Ascending aorta (tissue), 2 donors: ENCODE measurements at places on chromosomes 7 and 10.

DNA sequence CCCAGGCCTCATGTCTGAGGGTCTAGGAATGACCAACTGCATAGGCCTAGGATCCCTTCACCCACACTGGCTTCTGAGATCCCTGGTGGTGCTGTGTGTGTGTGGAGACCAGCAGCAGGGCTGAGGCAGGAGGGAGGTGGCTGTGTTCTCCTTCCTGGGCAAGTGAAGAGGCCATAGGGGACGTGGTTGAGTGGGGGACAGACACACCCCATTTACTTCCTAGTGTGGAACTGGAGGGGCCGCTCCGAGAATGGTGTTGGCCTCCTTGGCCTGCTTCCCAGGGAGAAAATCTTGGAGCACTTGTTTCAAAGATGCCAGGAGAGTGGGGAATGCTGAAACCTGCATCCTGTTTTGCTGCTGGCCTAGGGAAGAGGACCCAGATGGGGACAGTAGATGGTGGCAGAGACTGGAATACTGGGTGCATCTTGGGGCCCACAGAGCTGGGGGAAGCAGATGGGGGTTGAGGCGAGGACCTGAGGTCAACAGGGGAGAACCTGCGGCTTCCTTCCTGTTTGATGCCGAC, 19.1 kb downstream of the UBTD1 start:
- DNase-seq, result no peak

GRCh38 chr7:85239109-85239508, 52.3 kb upstream of the SEMA3D start:
- no peak for DNase-seq

- DNase-seq, result no peak
These were observed 289.2 kb downstream of the FZD1 start for GRCh38 chr7:91553410-91553895.

- DNase-seq, result no peak
These were observed 576.0 kb upstream of the C7orf33 start for GRCh38 chr7:148014541-148014940.

DNA sequence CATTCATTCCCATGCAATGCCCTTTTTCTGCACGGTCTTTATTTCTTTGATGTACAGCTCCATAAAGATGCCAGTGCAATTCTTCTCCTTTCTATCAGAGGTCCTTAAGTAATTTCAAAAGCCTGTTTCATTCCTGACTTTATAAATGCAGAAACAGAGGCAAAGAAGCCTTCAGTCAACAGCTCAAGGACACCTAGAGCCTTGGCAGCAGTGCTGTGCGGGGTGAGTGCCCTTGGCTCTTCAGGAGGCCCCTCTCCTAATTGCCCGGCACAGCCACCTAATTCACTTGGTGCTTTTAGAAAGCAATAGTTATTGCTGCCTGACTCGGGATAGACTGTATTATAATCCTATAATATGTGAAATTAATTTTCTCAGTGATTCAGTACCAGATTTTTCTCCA, 169.6 kb upstream of the KLF6 start:
- no peak for DNase-seq

DNA sequence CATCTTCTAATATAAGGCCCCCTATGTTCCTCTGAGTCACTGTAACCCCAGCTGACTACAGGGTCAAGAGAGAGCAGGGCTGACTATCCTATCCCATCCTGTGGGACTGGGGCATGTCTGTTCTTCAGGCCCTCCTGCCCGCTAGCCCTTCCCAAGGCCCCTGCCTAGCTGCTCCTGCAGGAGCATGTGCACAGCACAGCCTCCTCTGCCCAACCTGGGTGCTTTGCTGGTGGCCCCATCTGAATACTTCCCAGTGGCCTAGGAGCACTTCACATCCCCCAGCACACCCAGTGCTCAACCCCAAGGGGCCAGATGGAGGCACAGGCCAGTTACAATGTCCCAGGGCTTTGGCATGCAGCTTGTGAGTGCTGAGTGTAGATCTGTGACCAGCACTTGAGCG, 37.3 kb downstream of the AGBL3 start:
- no peak for DNase-seq

- DNase-seq, result no peak
These were observed 85.4 kb downstream of the MKX start for GRCh38 chr10:27660268-27660667.

DNA sequence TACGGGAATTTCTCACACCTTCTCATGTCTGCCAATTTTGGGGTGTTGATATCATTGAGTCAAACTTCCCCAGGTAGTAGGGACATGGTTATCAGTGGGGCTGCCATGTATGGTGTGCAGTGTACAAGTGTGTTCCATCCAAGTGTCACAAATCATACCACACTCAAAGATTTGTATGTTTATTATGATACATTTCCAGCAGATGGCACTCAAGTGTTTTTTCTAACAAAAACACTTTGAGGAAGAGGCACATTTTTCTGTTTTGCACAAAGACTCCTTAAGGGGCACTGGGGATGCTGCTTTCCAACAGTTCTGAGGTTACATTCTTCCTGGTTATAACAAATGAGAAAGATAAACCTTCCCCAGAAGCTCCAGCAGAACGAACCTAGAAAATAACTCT, 414.5 kb downstream of the REEP3 start:
- no peak for DNase-seq

- peak; percentile 92 for DNase-seq
These were observed at the start of gene PSTK for GRCh38 chr10:122980209-122981065. PSTK (plus strand) TSS chr10:122980401; CDS start chr10:122980480, 79 bp downstream.
